Brain microvascular endothelial cell (primary cell): ENCODE measurements at places on chromosomes 1 and 21.

GRCh38 chr1:61852670-61853015 lies 110.4 kb downstream of the PATJ start:
- no peak for DNase-seq

DNA sequence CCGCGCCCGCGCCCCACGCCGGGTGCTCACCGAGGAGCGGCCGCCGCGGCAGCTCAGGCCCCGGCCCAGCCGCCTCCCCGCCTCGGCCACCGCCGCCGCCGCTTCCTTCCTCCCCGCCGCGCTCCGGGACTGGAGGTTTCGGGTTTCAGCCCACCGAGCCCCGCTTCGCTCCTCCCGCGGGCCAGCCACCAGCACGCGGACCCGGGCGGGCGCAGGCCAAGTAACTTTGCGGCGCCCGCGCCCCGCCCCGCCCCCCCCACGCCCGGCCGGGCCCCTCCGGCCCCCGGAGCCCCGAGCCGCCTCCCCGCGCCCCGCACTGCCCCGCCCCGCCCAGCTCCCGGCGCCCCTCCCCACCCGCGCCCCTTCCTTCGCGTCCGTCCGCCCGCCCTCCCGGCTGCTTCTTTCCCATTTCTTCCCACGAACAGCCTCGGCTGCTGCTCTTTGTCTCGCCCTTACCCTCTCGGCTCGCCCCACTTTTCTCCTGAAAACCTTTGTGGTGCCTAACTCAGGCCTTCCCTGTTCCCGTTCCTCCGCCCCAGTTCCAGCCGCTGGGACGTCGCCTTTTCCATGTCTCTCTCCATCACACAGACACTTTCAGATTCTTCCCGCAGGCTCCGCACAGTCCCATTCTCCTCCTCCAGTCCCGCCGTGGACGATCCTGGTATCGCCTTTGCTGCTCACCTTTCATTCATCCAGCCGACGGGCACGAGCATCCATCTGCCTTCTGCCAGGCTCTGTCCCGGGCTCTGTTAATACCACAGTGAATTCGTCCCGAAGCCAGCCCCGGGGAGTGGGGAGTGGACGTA lies at the start of gene GPR161:
Gene GPR161 (minus strand): TSS at position 222 of the 806 bp plus-strand sequence. CDS start 32,080 bp downstream, outside the sequence.
- no peak for DNase-seq

DNA sequence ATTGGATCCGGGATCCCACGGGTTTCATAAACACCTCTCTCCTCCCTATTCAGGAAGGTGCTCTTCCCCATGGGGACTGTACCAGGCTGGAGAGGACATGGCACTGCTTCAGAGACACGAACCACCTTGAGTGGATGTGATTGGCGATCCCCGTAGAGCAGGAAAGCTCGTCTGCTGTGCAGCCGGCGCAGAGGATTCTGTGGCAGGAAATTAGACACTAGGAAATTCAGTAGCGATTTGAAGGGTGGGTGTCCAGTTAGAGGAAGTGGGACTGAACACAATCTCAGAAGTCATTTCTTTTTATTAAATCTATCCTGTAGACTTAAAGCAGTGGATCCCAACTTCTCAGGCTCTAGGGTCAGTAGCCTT lies 767 bp downstream of the PDIK1L start:
- DNase-seq, result no peak

- DNase-seq, result peak; percentile 25
These were observed 685 bp upstream of the VAMP4 start for GRCh38 chr1:171742577-171742922.

- DNase-seq, result no peak
These were observed 40.3 kb downstream of the TP73 start for GRCh38 chr1:3692598-3692997.

DNA sequence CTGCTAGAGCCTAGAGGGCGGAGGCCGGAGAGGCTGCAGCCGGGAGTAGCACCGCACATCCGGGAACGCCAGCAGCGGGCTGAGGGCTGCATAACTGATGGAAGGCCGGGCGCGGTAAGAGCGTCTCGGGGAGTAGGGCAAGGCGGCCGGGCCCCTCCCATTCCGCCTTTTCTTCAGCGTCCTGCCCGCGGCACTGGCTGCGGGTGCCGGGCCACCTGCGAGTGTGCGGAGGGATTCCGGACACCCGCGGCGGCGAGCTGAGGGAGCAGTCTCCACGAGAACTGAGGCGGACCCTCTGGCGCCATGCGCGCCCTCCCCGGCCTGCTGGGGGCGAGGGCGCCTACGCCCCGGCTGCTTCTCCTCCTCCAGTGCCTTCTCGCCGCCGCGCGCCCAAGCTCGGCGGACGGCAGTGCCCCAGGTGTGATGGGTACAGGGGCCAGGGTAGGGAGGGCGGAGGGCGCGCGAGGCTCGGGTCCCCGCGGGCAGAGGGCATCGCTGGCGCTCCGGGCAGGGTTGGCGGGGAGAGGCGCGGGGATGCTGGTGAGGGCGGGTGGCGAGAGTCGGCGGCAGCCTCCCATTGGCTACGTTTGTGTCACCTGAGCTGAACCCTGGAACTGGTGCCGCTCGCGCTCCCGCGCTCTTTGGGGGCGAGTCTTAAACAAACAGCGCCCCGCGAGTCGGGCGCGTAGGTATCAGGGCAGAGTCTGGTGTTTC lies 334.4 kb downstream of the SRGAP2C start:
- DNase-seq, result no peak

DNA sequence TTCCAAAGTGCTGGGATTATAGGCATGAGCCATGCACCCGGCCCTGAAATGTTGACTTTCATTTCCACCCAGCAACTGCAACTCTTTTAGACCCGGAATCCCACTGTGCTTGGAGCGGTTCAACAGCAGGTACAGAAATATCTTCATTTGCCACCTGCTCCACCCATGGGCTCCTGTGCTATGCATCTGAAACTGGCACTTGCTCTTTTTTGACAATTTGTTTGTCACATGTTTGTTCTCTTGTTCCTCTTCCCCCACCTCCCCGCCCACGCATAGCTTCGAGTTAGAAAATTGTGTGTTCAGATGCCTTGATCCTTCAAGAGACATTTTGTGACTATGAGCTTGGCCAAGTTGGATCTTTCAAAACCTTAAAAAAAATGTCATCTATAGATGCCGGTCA lies 2.4 kb upstream of the IFNLR1 start:
- no peak for DNase-seq

- no peak for DNase-seq
These were observed 35.4 kb upstream of the FGGY start for GRCh38 chr1:59261537-59261936.

DNA sequence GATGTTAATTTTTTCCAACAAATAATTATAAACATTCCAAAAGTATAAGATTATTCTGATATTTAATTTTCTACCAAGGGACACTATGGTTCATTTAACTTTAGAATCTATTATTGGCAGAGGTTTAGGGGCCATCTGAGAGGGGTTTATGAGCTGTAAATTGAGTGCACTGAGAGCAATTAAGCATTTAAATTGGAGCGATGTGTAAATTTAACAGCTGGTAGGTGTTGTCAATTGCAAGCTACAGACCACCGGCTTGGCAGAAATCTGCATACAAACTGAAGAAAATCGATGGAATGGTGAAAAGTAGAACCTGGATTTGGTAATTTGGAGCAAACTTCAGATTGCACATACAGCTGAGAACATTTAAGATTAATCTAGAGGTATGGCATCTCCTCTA lies 55.8 kb upstream of the MTF2 start:
- no peak for DNase-seq

DNA sequence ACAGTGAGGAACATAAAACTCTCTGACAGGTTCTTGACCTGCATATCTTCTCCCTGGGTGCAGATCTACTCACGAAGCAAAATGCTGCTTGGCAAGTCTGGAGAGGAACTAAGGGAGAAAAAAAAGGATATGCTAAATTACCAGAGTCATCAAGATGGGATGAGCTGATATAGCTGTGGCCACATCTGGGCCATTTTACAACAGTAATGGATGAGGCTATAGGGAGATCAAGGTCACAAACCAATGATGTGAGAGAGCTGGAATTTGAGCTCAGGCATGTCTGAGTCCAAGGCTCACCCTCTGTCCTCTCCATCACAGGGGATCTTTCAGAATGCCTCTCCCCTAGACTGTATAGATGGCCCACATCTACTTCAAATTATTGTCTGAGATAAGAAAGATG lies 26.2 kb downstream of the ZMYND12 start:
- no peak for DNase-seq

DNA sequence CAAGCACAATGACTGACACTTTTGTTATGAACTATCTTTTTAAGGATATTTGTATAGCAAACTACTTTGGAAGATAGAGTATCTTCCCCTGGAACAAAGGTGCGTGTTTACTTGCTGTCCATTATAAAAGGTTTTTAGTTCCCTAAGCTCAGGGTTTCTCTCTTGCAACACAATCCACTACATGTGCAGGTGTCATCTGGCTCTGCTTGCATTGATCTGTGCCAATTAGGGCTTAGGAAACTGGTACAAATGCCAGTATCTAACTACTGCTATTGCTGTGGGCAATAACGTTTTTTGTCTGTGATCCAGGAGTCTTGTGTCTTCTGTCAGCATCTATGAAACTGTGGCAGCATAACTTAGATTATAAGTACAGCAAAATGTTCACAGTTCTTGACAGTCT lies 68.3 kb upstream of the ABCD3 start:
- DNase-seq, result no peak

- DNase-seq, result no peak
These were observed 2.6 kb downstream of the NIBAN1 start for GRCh38 chr1:184971522-184972265.

DNA sequence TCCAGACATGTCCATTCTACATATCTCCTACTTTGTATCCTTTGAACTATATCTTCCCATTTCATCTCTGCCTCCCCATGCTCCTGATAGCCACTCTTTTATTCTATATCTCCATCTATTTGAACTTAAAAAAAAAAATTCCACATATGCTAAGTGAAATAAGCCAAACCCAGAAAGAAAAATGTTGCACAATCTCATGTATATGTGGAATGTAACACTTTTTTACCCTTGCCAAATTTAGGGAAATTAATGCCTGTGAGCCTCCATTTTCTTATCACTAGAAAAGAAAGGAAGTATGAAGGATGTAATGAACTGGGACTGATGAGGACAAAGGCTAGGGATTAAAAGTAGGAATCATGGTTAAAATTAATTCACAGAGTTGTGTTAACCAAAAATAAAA lies 53.5 kb downstream of the RGS13 start:
- DNase-seq, result no peak

DNA sequence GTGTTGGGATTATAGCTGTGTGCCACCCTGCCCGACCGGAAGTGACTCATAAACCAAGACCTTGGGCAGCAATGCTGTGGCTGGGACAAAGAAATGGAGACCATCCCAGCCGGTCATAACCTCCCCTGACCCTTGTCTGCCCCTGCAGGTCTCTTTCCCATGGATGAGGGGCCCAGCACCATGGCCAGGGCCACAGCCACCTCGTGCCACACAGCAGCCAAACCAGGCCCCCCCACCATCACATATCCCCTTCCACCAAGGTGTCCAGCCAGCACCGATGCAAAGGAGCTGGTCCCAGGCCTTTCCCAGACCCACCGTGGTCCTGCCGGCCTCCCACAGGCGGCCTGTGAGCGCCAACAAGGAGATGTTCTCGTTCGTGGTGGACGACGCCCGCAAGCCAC lies 42.2 kb downstream of the FHAD1 start:
- no peak for DNase-seq

DNA sequence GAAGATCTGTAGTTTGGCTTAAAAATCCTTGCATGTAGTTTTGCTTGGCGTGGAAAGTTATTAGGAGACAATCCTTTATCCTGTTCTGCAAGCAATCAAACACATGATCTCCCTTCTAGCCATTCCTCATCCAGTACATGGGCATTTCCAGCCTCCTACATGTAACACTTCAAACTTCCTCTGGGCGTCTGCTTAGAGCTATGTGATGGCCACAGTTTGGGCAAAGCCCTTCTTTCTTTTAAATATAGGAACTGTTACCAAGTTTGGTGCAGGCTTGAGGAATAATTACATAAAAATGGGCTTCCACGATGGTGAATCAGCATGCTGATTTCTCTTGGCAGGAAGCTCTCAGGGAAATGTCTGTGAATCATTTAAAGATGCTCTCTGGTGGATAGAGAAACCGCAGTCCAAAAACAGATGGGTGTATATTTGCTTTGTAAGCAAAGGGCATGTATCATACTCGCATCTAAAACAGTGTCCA lies 176.9 kb upstream of the FMN2 start:
- DNase-seq, result peak; percentile 72

- DNase-seq, result peak; percentile 8
These were observed 23.6 kb upstream of the APOBEC4 start for GRCh38 chr1:183676586-183677189.

DNA sequence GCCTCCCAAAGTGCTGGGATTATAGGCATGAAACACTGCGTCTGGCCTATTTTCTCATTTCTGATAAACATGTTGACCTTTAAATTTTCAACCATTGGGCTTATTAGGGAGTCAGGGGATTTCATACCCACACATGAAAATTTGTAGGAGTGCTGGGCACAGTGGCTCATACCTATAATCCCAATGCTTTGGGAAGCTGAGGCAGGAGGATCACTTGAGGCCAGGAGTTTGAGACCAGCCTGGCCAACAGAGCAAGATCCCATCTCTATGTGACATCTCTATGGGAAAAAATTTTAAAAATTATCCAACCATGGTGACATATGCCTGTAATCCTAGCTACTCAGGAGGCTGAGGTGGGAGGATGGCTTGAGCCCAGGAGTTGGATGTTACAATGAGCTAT lies 10.5 kb upstream of the H3-3A start:
- no peak for DNase-seq

- DNase-seq, result no peak
These were observed 34.2 kb downstream of the ZNF496 start for GRCh38 chr1:247297263-247298123.

- DNase-seq, result no peak
These were observed 459.9 kb downstream of the ADGRL2 start for GRCh38 chr1:82260666-82261065.

- DNase-seq, result no peak
These were observed 205.6 kb upstream of the GJB5 start for GRCh38 chr1:34549199-34549598.

GRCh38 chr21:24705201-24705600 lies 902.1 kb downstream of the MRPL39 start:
- no peak for DNase-seq

DNA sequence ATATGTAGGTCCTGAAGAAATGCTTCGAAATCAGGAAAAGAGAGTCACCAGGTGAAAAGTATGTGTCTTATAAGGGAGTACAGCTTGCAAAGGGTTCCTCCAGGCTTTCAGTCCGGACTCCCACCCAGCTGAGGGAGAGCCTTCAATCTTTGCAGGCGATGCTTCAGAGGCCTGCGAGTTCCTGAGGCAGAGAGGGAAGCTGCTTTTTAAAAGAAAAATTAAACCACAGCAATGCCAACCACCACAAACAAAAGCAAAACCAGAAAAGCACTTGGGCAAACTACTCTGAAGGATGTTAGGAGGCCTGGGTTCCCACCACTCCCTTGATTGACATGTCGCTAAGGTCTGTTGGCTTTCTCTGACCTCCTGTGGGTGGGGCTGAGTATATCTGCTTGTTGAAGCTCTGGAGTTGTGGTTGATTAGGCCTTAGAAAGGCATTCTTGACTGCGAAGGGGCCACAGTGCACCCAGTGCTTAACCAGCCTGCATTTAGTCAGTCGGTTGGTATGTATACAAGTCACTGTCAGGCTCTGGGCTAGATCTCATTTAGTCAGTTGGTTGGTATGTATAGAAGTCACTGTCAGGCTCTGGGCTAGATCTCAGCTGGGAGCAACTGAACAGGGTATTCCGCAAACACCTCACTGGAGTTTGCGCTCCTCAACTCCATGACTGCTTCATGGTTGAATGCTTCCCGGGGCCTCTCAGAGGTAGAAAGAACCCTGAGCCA lies 1.2 kb downstream of the NIPAL3 start:
- DNase-seq, result peak; percentile 97
